ENCODE measurements at places on chromosomes 6 and 20. TPM values are rescaled to one million over a fixed set of nuclear protein-coding genes. Genes with fewer than 3 reads are reported as not detected.
A peak's percentile ranks its signal among the peaks of the same experiment; 100 is the strongest.

The PSORS1C1 gene
- total RNA-seq, result 1.2 TPM

DNA sequence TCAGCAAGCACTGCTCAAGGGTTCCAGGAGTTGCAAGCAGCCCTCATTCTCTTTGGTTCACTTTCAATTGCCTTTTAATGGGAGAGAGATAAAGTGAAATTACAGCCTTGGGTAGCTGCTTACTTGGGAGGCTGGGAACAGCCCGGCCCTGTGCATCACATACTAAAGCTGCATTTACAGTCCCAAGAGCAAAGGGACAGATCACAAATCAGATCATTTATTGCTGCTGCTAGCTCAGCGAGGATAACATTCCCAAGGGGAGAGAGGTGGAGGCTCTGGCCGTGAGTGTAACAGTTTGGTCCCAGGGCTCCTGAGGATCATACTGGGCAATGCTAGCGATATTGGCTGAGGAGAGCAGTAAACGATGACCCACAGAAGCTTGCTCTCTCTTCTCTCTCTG, 133.1 kb downstream of the CDH26 start:
- no peak for DNase-seq

- peak; percentile 53 for DNase-seq
Measured at GRCh38 chr6:169950558-169950957, 199.1 kb downstream of the ERMARD start.

- no peak for DNase-seq
Measured at GRCh38 chr6:148868901-148869300, 122.1 kb downstream of the UST start.

DNA sequence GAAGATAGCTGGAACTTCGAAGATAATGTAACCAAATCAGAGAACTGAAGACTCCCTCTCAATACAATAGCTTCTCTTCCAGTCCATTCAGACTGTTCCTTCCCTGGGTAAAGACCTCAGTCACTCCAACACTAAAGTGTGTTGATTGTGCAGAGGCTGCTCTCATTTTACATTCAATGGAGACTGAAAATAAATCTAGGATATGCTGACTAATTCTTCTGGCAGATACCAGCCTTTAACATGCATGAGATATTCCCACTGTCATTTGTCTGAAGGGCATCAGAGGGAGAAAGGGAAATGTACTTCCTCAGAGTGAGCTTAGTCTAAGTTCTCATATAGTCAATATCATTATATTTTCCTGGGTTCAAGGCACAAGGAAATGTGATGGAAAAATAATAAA, 166.4 kb upstream of the IRAK1BP1 start:
- no peak for DNase-seq
